ENCODE measurements at places on chromosomes 2 and 18.

DNA sequence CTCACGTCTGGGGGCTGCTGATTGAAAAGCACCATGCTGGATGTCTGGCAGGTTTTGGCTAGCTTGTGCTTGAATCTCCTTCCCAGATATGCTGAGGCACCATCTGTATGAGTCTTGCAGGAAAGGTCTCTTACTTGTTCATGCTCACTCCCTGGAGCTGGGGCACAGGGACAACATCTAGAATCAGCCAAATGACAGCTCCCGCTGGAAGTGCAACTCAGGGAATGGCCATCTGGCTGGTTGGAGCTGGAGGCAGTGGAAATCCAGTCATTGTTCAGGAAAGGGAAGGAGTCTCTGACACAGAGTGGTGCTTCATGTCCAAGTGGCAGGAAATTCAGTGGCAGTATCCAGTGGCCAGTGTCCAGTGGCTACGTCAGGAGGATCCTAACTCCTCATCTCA lies 9.7 kb downstream of the CCDC68 start:
- no peak overlapping the region for H3K4me3 ChIP-seq
- no peak for DNase-seq
- no peaks in the 10 kb centered on the region for H3K27me3 ChIP-seq
- H3K4me1 ChIP-seq, result peaks cover 14% of the 10 kb centered on the region

DNA sequence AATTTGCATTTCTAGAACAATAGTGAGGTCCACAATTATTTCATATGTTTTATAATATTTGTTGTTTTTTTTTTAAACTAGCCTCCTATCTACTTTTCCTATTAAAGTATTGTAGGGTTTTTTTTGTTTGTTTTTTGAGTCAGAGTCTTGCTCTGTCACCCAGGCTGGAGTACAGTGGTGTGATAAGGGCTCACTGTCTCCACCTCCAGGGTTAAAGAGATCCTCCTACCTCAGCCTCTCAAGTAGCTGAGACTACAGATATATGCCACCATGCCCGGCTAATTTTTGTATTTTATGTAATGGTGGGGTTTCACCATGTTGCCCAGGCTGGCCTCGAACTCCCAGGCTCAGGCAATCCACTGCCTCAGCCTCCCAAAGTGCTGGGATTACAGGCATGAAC lies 122.5 kb downstream of the SLC39A10 start:
- no peak overlapping the region for H3K4me3 ChIP-seq
- H3K4me1 ChIP-seq, result no peaks in the 10 kb centered on the region
- H3K27ac ChIP-seq, result no peak overlapping the region
- H3K27me3 ChIP-seq, result no peaks in the 10 kb centered on the region

GRCh38 chr18:8287196-8287885 lies 321.9 kb upstream of the RAB12 start:
- H3K36me3 ChIP-seq, result no peaks in the 10 kb centered on the region
- H3K4me3 ChIP-seq, result no peak overlapping the region
- H3K27ac ChIP-seq, result no peak overlapping the region
- no peaks in the 10 kb centered on the region for H3K27me3 ChIP-seq

- DNase-seq, result no peak
- H3K27me3 ChIP-seq, result no peaks in the 10 kb centered on the region
- H3K36me3 ChIP-seq, result no peaks in the 10 kb centered on the region
- H3K4me3 ChIP-seq, result no peak overlapping the region
- no peak overlapping the region for H3K27ac ChIP-seq
Measured at GRCh38 chr18:42559069-42559690, 556.3 kb downstream of the RIT2 start.

- no peak overlapping the region for H3K4me3 ChIP-seq
- no peak for DNase-seq
- no peak overlapping the region for H3K27ac ChIP-seq
- no peaks in the 10 kb centered on the region for H3K4me1 ChIP-seq
- no peaks in the 10 kb centered on the region for H3K27me3 ChIP-seq
- no peaks in the 10 kb centered on the region for H3K36me3 ChIP-seq
Measured at GRCh38 chr2:198973181-198973580, 484.6 kb downstream of the SATB2 start.

GRCh38 chr2:23532391-23533337 lies 147.7 kb downstream of the KLHL29 start:
- H3K27me3 ChIP-seq, result no peaks in the 10 kb centered on the region
- no peaks in the 10 kb centered on the region for H3K4me1 ChIP-seq
- no peak overlapping the region for H3K27ac ChIP-seq
- no peak overlapping the region for H3K4me3 ChIP-seq

DNA sequence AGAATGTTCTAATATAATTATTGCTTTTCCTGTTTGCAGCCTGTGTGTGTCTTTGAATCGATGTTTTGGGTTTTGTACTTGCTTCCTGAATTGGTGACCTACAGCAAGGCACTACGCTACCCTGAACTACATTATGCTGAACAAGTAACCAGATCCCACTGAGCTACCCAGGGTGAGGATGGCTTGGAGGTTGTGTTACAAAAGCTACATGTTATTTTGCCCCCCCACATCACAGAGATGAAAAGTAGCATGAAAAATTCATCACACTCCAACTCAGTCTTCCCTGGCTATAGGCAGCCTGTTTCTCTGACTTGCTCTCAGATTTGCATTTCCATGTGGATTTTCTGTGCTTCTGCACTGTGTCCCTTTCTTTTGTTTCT lies 162.1 kb downstream of the LDLRAD4 start:
- DNase-seq, result no peak
- H3K4me1 ChIP-seq, result peaks cover 19% of the 10 kb centered on the region

GRCh38 chr2:13597176-13597575 lies 880.4 kb downstream of the TRIB2 start:
- H3K27me3 ChIP-seq, result no peaks in the 10 kb centered on the region
- H3K36me3 ChIP-seq, result no peaks in the 10 kb centered on the region
- DNase-seq, result no peak
- no peak overlapping the region for H3K4me3 ChIP-seq
- H3K27ac ChIP-seq, result no peak overlapping the region

- no peaks in the 10 kb centered on the region for H3K27me3 ChIP-seq
- H3K36me3 ChIP-seq, result no peaks in the 10 kb centered on the region
- no peak overlapping the region for H3K4me3 ChIP-seq
- DNase-seq, result no peak
Measured at GRCh38 chr18:30828700-30829099, 213.8 kb downstream of the DSC3 start.

GRCh38 chr2:17355608-17356329 lies 162.5 kb downstream of the RAD51AP2 start:
- no peak overlapping the region for H3K27ac ChIP-seq
- no peaks in the 10 kb centered on the region for H3K36me3 ChIP-seq
- no peak overlapping the region for H3K4me3 ChIP-seq
- no peaks in the 10 kb centered on the region for H3K4me1 ChIP-seq
- no peaks in the 10 kb centered on the region for H3K27me3 ChIP-seq

DNA sequence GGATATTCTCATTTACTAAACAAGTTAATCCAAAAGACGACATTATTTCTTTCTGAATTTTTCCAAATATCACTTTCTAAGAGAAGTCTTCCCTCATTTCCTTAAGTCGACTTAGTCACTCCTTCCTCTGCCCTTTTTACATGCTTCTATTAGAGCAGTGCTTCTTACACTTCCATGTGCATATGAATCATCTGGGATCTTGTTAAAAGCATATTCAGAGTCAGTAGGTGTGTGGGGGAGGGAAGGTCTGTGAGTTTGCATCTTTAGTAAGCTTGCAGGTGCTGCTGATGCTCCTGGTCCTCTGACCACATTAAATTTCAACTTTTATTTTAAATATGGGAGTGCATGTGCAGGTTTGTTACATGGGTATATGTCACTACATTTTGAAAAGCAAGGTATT lies 582.6 kb downstream of the NRXN1 start:
- H3K4me3 ChIP-seq, result no peak overlapping the region
- H3K27ac ChIP-seq, result no peak overlapping the region
- no peaks in the 10 kb centered on the region for H3K27me3 ChIP-seq
- no peaks in the 10 kb centered on the region for H3K36me3 ChIP-seq
- no peaks in the 10 kb centered on the region for H3K4me1 ChIP-seq
- DNase-seq, result no peak
